Hippocampal formation (tissue), 2 donors: ENCODE measurements at places on chromosomes 11 and 22.

DNA sequence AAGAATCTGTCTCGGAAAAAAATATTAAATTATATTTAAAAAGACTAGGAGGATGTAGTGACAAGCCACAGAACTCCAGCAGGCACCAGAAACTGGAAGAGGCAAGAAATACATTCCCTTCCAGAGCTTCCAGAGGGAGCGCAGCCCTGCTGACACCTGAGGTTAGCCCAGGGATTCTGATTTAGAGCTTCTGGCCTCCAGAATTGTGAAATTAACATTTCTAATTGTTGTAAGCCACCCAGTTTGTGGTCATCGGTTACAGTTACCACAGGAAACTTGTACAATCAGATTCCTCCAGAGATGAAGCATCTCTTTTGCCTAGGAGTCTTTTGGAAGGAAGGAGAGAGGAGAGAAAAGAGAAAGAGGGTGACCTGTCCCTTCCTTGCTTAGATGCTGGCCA, 6.4 kb upstream of the UBASH3B start:
- DNase-seq = no peak

DNA sequence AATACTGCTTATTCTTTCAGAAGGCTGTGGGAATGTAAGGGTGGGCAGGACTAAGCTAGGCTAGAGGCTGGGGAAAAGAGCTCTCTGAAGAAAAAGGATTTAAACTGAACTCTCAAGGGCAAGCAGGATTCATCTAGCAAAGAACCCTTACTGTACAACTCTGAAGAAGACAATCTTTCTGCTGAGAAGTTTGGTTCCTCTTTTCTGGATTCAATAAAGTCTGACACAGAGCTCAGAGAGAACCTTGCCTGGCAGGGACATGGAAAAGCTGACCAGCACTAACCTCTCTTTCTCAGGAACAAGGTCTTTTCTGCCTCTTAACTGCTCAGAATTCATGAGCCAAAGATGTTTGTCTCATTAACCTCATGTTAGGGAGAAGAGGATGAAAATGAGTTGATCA, 388.4 kb upstream of the DDI1 start:
- DNase-seq = no peak

- DNase-seq = no peak
Measured at GRCh38 chr11:116648247-116649174, 124.3 kb downstream of the BUD13 start.

- no peak for DNase-seq
Measured at GRCh38 chr11:69230856-69231425, 63.0 kb upstream of the MYEOV start.

GRCh38 chr11:58406774-58407173, at the start of gene OR5B3:
TSS of gene OR5B3 (minus strand) at chr11:58406874. CDS start at chr11:58403409, 3,465 bp downstream.
- no peak for DNase-seq

- DNase-seq = no peak
Measured at GRCh38 chr22:43837666-43838065, 24.6 kb downstream of the SULT4A1 start.

GRCh38 chr11:94928117-94928990, 45.0 kb downstream of the CWC15 start:
- DNase-seq = no peak

GRCh38 chr11:87870086-87870485, 305.2 kb downstream of the RAB38 start:
- no peak for DNase-seq

GRCh38 chr11:3939211-3939610, 83.7 kb downstream of the STIM1 start:
- DNase-seq = no peak

GRCh38 chr22:43293655-43294392, 49.3 kb downstream of the SCUBE1 start:
- no peak for DNase-seq

- no peak for DNase-seq
Measured at GRCh38 chr22:49597428-49598039, 230.1 kb downstream of the BRD1 start.

- DNase-seq = no peak
Measured at GRCh38 chr11:104614961-104615360, 283.3 kb downstream of the CASP12 start.

- DNase-seq = no peak
Measured at GRCh38 chr11:133930767-133931448, 25.9 kb downstream of the IGSF9B start.

DNA sequence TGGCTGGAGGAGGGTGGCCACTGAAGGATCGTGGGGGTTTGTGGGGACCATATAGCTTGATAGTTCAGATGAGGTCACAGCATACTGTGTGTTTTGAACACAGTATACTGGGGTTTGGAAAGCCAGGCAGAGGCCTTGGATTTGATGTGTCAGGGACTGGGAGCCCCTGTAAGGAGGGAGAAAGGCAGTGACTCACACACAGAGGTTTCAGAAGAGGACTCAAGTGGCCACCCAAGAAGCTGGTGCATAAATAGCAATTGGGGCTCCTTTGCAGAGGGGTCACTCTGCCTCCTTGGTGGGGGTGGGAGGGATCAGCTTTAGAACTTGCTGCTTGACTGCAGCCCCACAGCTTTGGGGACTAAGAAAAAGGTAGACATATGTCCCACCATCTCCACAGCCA, 39.3 kb downstream of the SLC5A1 start:
- DNase-seq = no peak
